HS-27A (cell line): ENCODE measurements at places on chromosomes 16 and 17.

- DNase-seq = no peak
Observed at GRCh38 chr17:32814836-32815235, 62.1 kb downstream of the MYO1D start.

DNA sequence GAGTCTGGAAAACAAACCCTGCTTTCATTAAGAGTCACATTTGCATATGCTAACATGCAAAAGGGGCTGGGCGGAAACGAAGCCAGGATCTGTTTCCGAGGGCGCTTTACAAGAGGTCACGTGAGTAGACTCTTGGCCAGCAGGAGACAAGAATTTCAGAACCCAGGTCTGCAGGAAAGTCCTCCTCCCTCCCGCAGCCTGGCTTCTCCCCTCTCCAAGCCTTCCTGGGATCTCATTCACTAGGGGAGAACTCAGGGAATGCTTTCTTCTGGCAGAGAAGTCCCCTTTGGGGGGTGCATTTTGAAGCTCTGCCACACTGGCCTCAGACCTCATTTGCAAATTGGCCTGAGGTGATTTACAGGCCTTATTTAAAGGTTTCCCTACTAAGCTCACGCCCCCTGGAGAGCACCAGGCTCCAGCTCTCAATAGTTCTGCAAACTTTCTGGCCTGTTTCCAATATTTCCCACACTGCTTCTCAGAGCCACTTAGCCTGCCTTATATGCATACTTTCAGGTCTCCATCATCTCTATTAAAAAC is 57.2 kb upstream of the CACNG5 start:
- no peak for DNase-seq

GRCh38 chr17:45950888-45951287 is 48.2 kb upstream of the STH start:
- no peak for DNase-seq

DNA sequence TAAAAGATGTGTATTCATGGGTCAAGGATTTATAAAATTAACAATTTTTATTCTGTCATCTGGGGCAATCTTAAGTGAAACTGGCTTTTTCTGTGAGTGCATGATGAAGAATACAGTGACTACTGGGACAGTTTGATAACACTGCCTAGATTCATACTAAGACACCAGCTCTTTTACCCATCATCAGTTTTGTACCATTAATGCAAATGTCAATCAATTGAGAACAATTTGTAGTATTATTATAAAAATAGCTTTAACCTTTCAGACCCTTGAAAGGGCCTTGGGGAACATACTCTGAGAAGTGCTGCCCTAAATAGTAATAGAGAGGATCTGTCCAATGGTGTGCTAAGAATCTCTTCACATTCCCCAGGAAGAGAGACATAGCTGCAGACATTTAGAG is 45.4 kb upstream of the PSMD11 start:
- DNase-seq = no peak

- DNase-seq = peak; percentile 85
Observed at GRCh38 chr17:47315451-47316266, 8.1 kb upstream of the EFCAB13 start.

- no peak for DNase-seq
Observed at GRCh38 chr17:57082441-57082840, 2.6 kb upstream of the AKAP1 start.

- DNase-seq = no peak
Observed at GRCh38 chr16:65136681-65137080, 14.8 kb upstream of the CDH11 start.

GRCh38 chr16:69520800-69521602 is 44.8 kb upstream of the NFAT5 start:
- no peak for DNase-seq

DNA sequence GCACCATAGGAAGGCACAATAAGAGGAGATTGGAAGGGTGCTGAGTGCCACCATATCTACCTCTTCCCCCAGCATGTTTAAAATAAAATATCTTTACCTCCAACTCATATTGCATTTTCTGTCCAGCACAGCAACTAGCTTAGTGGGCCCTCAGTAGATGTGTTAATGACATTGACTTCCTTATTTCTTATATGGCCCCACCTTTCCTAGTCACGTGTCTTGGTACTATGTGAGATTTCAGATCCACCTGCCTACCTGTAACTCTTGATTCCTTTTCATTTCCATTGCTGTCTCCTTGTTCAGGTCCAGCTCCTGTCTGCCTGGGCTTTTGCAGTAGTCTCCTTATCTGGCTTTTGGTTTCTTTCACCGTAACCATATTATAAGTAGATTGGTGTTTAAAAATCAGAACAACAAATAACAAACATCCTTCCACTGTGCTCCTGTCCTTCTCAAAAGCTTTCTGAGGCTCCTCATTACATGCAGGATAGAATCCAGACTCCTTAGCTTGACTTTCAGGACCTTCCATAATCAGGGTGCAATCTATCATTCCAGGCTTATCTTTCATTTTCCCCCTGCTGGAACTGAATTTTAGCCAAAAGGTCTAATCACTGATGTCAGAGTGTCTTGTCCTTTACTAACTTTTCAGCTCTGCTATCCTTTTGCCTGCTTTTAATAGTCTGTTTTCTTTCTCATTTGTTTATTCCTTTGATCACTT is 71.3 kb downstream of the FTO start:
- no peak for DNase-seq

- DNase-seq = no peak
Observed at GRCh38 chr17:15348021-15348420, 6.6 kb upstream of the TEKT3 start.

GRCh38 chr17:49819138-49819537 is 28.7 kb downstream of the TAC4 start:
- no peak for DNase-seq

- no peak for DNase-seq
Observed at GRCh38 chr17:50047083-50047482, 8.8 kb upstream of the ITGA3 start.

DNA sequence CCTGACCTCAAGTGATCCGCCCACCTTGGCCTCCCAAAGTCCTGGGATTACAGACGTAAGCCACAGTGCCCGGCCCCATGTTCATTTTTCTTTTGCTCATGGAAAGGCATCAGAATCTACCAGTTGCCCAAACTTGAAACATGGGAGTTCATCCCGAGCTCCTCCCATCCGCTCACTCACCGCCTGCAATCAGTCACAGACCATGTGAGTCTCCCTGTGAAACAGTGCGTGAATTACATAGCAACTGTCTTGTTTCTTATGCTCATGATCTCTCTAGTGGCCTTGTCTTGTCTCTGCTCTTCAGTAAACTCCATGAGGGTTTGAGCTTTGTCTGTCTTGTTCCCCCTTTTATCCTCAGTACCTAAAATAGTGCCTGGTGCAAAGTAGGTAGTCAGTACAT is 52.1 kb upstream of the TNRC6A start:
- no peak for DNase-seq

- DNase-seq = no peak
Observed at GRCh38 chr17:7572338-7572587, 7.2 kb upstream of the CD68 start.

- DNase-seq = no peak
Observed at GRCh38 chr16:55735120-55735781, 79.5 kb downstream of the SLC6A2 start.

DNA sequence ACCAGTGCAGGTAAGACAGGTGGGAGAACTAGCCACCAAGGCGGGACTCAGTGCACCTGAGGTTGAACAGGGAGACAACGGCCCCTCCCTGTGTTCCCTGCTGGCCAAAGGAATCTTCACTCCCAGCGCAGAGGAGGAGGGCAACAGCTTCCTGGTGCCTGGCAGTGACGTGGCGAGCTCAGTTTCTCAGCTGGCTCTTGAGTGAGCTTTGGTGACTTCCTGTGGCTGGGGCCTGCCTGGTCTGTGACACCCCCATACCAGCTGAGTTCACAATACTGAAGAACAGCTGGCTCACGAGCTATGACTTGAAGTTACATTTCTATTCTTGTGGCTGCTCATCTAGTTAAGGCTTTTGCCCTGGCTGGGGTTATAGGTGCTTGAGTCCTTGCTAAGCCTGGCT is 26.1 kb downstream of the WNT9B start:
- DNase-seq = no peak

DNA sequence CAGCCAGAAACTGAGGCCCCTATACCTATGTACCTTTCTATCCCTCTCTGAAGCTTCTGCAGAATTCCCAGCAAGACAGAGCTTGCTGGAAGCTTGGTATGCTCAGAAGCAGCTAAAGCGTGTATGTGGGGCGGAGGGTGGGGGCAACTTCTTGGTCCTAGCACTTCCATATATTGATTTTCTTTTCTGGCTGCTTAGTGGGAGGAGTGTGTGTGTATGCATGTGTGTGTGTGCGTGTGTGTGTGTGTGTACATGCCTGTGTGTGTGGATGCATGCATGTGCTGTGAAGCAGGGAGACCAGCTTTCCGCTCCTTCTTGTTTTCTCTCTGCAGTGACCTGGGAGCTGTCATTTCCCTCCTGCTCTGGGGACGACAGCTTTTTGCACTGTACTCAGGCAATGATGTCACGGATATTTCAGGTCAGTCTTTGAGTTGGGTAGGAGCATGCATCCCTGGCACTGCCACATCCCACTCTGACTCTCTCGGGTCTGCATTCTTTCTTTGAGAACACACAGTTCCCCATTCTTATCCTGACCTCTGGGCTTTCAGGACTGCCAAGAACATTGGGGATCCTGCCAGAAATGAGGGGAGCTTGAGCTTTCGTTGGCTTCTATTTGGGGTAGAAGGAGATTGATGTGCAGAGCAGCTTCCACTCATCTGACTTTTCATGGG is 10.7 kb downstream of the HPR start:
- no peak for DNase-seq

- no peak for DNase-seq
Observed at GRCh38 chr17:81272616-81273015, 22.5 kb downstream of the SLC38A10 start.

- no peak for DNase-seq
Observed at GRCh38 chr16:59342669-59343068, 608.6 kb upstream of the GOT2 start.

DNA sequence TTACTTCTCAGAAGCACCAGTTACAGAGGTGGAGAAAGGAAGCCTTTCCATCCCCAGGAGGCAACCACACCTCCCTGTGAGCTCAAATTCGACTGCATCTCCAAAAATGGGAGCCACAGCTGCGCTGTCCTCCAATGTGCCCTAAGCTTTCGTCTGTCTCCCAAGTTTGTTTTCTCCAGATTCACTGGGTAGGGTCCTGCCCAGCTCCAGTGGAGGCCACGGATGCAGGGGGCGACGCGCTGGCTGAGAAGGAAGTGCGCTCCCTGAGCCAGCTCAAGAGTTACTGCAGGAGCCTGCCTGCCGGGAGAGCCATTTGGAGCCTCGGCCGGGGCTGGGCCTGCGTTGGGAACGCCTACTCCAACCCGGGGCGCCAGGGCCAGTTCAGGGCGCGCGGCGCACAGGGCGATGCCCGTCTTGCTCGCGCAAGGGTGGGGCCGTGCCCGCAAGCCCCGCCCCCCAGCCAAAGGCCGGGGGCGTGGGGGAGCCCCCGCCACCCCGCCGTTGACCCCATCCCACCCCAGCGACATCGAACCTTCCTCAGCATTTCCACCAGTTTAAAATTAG is 19.5 kb downstream of the SIAH1 start:
- DNase-seq = peak; percentile 59

DNA sequence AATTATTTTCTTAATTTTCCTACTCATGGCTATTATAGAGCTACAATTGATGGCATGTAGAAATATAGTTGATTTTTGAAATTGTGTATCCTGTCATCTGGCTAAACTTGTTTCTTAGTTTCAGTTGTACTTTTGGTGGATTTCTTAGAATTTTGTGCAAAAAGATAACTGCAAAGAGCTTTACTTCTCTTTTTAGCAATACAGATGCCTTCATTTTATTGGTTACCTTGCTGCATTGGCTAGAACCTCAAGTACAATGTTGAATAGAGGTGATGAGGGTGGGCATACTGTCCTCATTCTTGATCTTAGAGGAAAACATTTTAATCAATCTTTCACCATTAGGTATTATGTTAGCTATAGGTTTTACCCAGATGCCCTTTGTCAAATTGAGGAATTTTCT is 67.9 kb downstream of the METRNL start:
- no peak for DNase-seq

GRCh38 chr17:62797959-62798358 is 10.2 kb downstream of the MARCHF10 start:
- no peak for DNase-seq

GRCh38 chr17:29140051-29140621 is 40.1 kb downstream of the MYO18A start:
- DNase-seq = no peak

- no peak for DNase-seq
Observed at GRCh38 chr16:30069611-30070462, 4.3 kb downstream of the ALDOA start.

- DNase-seq = no peak
Observed at GRCh38 chr16:81779536-81780320, 637 bp downstream of the PLCG2 start.

DNA sequence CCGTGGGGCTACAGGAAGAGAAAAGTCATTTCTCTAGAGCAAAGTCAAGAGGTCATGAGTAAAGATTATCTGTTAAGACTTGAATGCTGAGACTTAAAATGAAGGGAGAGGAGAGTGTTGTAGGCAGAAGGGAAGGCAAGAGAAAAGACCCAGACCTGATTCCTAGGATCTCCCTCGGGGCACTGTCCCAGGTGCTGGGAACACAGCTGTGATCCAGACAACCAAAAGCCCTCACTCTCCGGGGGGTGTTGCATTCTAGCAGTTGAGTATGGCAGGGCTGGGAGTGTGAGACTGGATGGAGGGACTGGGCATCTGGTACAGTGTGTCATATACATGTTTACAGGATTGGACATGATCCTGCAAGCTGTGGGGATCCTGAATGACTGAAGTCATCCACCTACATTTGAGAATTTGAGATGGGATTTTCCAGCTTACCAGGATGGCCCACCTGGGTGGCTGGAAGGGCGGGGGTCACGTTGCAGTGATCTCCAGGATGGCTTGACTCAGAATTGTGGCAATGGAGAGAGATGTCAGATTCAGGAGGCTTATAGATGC is 29.1 kb downstream of the ARSG start:
- no peak for DNase-seq

DNA sequence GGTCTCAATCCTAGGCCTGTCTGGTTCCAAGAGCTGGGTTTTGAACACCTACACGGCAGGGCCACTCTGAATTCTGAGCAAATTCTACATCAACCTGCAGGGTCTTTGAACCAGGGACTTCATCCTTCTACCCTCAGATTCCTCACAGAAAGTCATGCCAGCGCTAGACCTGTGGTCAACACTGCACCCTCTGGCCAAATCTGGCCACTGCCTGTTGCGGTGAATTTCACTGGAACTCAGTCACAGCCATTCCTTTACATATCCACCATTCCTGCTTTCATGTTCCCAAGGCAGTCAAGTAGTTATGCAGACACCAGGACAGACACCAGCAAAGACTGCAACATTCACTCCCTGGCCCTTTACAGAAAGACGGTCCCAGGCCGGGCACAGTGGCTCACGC is 144.6 kb downstream of the C16orf95 start:
- DNase-seq = no peak

DNA sequence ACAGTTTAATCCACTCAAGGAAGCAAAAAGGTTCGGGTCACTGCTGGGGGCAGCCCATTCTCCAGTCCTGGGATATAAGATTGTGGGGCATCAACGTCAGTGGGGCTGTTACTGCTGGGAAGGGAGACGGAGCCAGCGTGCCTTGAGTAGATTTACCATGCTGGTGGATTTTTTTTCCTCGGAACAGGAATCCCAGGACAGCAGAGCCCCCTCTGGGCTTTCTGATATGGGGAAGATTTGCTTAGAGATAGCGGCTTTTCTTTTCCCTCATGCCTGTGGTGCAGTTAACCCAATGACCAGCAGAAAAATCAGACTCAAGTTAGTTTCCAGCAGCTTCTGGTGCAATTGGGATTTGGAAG is 35.4 kb downstream of the WSCD1 start:
- no peak for DNase-seq
